Central memory CD4-positive, alpha-beta T cell (primary cell): ENCODE measurements at places on chromosomes 6 and 20.

DNA sequence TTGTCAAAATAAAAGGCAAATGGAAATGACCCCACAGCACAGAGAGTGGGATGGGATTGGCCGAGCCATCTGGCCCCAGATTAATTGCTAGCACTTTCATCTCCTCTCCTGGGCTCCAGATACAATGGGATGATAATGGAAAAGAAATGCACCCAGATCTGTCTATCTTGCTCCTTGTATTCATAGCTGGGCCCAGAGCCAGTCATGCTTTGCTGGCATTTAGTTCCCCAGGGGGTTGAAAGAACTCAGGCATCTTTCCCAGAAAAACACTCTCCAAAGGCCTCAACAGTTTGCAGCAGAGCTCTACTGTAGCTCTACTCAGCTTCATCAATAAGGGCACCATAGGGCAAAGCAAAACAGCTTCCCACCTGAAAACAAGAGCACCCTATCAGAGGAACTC lies 116.0 kb upstream of the FOXA2 start:
- DNase-seq = no peak

DNA sequence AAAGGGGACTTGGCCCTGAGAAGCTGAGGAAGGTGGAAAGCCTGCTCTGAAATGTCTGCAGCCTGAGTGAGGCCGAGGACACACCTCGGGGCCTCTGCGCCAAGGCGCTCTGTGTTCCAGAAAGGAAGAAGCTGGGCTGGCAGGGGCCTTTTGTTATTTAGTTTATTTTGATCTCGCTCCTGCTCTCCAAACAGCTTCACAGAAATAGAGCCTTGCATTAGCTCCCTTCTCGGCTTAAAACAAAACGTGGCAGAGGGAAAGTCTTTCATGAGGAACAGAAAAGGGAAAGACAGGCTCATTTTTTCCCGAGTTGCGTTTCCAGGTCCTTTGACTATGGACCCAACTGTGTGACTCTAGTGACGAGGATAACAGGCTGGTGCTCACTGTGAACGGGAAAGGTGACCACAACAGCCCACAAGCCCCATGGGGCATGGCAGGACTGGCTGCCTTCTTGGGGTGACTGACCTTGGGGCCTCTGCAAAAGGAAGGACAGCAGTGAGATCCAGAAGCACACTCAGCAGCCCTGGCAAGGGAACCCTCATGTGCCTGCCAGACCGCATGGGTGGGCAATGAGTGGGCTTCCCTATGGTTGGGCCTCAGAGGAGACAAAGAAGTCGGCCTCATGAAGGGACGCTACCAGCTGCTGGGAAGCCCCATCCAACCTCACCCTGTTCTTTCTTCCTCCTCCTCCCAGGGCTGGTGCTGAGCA lies 18.7 kb downstream of the LEMD2 start:
- DNase-seq = no peak

- DNase-seq = no peak
These were observed 97.3 kb upstream of the CARMIL1 start for GRCh38 chr6:25181923-25182322.

- DNase-seq = no peak
These were observed 79.6 kb downstream of the KHDC1L start for GRCh38 chr6:73145690-73146089.

DNA sequence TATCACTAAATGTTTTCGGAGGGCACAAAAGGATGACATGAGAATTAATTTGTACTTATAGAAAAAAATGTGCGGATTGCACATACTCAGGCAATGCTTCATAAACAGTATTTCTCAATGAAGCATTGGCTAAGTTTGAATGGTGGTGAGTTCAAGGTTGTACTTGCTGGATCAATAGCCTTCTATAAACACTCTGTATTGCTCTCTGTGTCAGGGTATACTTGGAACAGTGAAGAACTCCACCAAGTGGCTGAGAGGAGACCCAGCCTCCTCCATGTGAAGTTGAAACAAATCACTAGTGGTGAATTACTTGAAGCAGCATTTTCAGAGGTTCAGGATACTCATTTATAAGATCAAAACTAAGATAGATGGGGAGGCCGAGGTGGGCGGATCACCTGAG lies 360.6 kb downstream of the RIMS1 start:
- DNase-seq = no peak

DNA sequence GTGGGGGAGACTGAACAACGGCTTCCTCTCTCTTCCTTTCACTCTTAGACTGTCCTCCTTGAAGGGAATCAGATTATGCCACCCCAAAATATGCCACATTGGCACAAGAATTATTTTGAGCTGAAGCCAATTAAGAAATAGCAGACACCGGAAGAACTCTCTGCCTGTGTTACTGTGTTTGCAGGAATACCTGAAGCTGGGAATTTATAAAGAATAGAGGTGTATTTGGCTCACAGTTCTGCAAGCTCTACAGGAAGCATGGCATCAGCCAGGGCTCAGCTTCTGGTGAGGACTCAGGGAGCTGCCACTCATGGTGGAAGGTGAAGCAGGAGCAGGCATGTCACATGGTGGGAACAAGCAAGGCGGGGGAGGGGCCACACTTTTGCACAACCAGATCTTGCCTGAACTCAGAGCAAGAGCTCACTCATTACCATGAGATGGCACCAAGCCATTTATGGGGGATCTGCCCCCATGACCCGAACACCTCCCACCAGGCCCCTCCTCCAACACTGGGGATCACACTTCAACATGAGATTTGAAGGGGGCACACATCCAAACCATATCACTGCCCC lies 46.0 kb downstream of the PCNA start:
- no peak for DNase-seq

- DNase-seq = no peak
These were observed 16.9 kb upstream of the AGPAT4 start for GRCh38 chr6:161290751-161291150.

- DNase-seq = no peak
These were observed 920.0 kb downstream of the TFAP2A start for GRCh38 chr6:9494864-9495263.

DNA sequence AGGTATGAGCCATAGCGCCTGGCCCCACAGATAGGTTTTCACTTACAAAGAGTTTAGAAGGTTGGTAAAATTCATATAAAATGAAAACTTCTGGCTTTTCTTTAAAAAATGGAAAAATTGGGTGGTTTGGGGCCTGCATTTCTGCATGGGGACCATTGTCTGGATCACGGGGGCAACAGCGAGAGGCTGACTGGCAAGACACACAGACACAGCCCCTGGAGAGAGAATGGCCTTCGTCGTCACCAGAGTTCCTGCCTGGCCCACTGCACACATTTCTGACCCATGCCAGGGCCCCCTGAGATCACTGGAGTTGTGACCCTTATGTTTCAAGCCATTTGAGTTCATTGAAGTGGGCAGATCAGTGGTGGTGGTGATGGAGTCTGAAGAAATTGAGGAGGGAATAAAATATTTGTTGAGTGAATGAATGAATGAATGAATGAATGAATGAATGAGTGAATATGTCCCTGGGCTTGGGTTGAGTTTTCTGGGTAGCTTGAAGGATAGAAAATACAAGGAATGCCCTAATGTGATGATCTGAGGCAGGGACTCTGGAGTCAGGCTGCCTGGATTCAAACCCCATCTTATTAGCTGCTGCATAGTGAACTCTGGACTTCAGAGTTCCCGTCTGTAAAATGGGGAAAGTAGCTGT lies 173.8 kb downstream of the ZFP64 start:
- no peak for DNase-seq

- DNase-seq = no peak
These were observed 55.4 kb upstream of the MOXD1 start for GRCh38 chr6:132456700-132457143.

DNA sequence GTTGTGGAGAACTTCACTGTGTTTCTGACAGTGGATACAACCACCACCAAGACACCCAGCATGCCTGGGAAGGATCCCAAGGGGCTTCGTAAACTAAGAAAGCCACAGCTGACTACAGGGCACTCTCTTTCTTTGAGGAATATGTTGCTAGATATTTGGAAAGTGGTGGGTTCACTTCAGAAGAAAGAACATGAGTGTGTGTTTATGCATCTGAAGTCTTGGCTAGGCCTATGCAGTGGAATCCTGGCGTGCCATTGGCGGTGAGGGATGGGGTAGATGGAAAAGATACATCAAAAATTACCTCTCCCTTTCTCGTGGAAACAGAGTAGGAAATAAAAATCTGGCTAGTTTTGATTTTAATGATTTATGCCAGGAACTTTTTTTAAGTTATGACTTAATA lies 187.7 kb downstream of the PDE7B start:
- DNase-seq = no peak

DNA sequence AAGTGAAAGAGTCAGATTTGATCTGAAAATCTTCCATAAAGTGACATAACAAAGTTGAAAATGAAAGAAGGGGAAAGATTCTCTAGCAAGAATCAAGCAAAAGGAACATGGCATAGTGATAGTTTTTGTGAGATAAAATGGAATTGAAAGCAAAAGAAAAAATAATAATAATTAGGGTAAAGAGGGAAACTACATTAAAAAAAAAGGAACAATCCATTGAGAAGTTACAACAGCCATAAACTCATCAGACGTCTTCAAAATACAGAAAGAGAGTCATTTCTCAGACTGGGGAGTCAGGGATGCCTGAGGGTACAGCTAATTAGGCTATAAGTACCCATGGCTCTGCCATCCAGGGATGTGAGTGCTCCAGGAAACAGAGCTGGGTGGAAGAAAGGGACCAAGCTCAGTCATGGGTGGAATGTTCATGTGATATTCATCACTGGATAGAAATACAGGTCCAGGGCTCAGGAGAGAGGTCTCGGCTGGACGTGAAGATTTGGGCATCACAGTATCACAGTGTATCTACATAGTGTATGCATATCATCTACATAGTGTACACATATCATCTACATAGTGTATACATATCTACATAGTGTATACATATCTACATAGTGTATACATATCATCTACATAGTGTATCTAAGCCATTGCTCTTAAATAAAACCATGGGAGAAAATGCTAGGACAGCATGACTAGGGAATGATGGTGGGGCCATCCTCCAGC lies 29.4 kb downstream of the DUSP22 start:
- no peak for DNase-seq

GRCh38 chr20:54199283-54199682 lies 8.6 kb upstream of the PFDN4 start:
- no peak for DNase-seq

DNA sequence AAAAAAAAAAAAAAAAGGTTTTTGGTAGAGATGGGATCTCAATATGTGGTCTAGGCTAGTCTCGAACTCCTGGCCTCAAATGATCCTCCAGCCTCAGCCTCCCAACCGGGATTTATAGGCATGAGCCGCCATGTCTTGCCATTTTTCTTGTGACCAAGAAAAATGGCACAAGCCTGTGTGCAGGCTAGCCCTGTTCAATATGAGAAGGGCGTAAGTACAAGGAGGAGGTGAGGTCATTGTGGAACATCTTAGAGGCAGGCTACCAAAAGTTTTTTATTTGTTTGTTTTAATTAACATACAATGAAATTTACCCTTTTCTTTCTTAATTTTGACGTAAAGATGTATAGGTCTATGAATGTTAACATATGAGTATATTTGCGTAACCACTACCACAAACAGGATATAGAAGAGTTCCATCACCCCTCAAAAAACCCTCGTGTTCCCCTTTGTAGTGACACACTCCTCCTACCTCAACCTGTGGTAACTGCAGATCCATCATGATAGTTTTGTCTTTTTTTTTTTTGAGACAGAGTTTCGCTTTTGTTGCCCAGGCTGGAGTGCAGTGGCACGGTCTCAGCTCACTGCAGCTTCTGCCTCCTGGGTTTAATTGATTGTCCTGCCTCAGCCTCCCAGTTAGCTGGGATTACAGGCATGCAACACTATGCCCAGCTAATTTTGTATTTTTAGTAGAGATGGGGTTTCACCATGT lies 28.3 kb upstream of the KIF3B start:
- peak; percentile 83 for DNase-seq

DNA sequence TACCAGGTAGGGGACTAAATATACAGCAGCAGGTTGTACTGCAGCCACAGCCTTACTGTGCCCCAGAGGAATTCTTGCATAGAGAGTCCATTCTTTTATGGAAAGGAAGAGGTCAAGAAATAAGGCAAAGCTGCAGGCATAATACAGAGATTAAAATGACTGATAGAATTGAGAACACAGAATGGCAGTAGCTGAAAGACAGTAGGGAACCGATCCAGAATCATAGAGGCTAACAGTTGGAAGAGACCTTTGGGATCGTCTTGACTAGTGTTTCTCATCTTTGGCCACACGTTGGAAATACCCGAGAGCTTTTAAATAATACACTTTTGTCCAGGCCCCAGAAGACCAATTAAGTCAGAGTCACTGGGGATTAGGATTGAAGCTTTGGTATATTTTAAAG lies 492.6 kb upstream of the SOX4 start:
- no peak for DNase-seq

DNA sequence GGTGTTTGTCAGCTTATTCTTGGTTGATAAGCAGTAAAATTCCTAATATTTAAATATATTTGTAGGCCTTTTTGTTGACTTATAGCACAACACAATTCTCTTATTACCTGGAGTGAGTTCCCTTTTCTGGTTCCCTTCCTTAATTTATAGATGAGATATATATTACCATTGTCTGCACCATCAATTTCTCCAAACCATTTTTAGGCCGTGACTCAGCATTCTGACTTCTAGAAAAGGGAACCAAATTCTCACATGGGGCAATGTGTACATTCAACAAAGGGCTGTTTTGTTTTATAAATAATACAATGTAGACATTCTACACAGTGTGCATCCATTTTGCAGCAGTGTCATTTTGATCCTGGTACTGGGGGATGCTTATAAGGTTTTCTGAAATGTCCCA lies 52.8 kb downstream of the NCOA7 start:
- no peak for DNase-seq

GRCh38 chr20:36925234-36925633 lies 26.3 kb downstream of the SAMHD1 start:
- no peak for DNase-seq

GRCh38 chr6:31299511-31299910 lies 27.6 kb upstream of the HLA-C start:
- no peak for DNase-seq

- no peak for DNase-seq
These were observed 412 bp upstream of the TUBB1 start for GRCh38 chr20:59018817-59019216.

DNA sequence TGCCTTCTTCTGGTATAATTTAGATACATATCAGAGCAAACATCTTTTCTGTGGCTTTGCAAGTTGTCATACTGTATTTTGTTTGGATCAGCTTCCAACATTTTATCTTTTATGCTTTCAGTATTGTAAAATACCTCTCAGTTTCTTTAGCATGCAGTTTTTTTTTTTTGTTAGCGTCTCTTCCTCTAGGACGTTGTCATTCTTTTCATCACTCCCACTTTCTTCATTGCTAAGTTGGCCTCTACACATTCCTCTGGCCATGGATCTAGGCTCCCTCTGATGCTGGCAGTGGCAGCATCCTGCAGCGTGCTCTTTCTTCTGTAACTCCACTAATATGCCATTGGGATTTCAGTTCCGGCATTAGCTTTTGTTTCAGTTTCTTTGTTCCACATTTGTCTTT lies 21.7 kb downstream of the RPRD1B start:
- no peak for DNase-seq

GRCh38 chr20:16313917-16314316 lies 259.3 kb downstream of the KIF16B start:
- DNase-seq = no peak

- DNase-seq = no peak
These were observed 409.5 kb downstream of the ADGRB3 start for GRCh38 chr6:69044534-69044933.

GRCh38 chr6:14711056-14711703 lies 534.7 kb upstream of the JARID2 start:
- DNase-seq = peak; percentile 26

- DNase-seq = no peak
These were observed 10.0 kb upstream of the TBX18 start for GRCh38 chr6:84774157-84774984.
